ENCODE measurements at places on chromosomes 3 and 15.
A peak's percentile ranks its signal among the peaks of the same experiment; 100 is the strongest.

DNA sequence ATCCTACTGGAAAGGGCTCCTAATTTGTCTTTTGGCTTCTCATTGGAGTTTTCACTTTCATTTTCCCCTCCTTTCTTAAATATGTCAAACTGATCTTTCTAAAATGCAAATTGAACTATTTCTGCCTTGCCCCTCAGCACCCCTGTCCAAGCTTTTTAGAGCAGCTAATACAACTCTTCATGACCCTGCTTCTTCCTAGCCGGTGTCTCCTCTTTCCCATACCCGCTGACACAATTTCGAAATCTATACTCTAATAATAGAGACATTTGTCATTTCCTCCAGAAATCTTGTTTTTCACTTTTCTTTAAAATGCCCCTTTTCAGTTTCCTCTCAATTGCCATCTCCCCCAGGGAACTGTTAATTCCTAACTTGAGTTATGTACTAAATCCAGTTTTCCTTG lies 2.9 kb upstream of the EPHA3 start:
- DNase-seq = no peak

DNA sequence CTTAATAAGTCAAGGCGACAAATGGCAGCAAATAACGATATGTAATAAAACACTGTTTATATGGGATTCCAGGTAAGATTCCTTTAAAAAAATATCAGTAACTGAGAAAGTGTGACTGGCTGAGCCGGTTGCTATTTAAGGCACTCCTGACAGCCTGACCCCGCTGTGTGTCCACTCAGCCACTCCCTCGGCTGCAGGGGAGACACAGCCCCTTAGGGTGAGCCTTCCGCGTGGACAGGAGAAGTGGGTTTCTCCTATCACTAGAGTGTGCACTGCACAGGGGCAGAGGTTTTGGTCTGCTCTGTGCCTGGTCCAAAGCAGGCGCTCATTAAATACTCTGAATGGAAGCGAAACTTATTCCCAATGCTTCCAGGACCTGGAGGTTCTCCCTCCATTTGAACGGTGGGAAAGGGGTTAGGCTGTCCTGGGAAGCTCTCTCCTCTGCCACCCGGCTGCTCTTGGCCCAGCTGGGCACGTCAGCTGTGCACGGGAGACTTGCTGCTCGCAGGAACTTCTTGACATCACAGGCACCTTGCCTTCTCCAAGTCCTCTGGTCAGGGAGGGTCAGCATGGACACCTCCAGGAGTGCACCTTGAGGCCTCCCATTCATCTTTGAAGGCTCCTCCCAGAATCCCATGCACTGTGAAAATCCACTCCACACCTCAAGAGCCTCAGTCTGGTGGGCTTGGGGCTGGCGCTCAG lies 43.3 kb upstream of the SLCO2A1 start:
- no peak for DNase-seq

- no peak for DNase-seq
Measured at GRCh38 chr3:188786424-188786823, 385.3 kb upstream of the TPRG1 start.

GRCh38 chr3:41026394-41027177 lies 172.7 kb upstream of the CTNNB1 start:
- no peak for DNase-seq

- DNase-seq = peak; percentile 69
Measured at GRCh38 chr3:141876891-141877621, 613 bp downstream of the ATP1B3 start.

GRCh38 chr3:108755686-108756085 lies 1.5 kb downstream of the RETNLB start:
- DNase-seq = no peak

GRCh38 chr3:4833471-4833870 lies 145.8 kb upstream of the BHLHE40 start:
- no peak for DNase-seq

GRCh38 chr3:76479161-76479650 lies 560.7 kb upstream of the ROBO2 start:
- no peak for DNase-seq

GRCh38 chr15:92438471-92438870 lies 44.8 kb downstream of the ST8SIA2 start:
- DNase-seq = no peak

DNA sequence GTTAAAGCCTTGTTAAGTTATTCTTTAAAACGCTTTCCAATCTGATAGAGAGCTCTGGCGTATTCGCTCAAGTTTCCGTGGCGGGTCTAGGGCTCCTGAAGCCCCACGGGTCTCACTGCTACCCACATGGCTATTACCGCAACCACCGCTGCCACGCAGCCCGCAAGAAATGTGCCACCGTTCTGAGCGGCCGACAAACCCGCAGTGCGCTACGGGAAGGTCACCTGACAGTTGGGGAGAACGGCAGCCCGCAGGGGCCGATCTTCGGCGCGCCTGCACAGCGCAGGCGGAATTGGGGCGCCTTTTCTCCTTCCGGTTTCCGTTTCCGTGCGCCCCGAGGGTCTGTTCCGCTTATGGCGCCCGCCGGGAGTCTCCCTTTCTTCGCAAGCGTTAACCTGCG lies 76.6 kb upstream of the SNRPN start:
- no peak for DNase-seq

GRCh38 chr15:38300395-38300794 lies 47.8 kb downstream of the SPRED1 start:
- no peak for DNase-seq

- DNase-seq = no peak
Measured at GRCh38 chr3:179772297-179772696, 119.5 kb downstream of the USP13 start.

GRCh38 chr3:42216302-42216701 lies 49.7 kb downstream of the CCK start:
- DNase-seq = no peak

GRCh38 chr3:159263750-159264553 lies 462.1 kb downstream of the MFSD1 start:
- no peak for DNase-seq

GRCh38 chr3:149058602-149059001 lies 27.7 kb downstream of the HLTF start:
- DNase-seq = no peak

- DNase-seq = no peak
Measured at GRCh38 chr3:15360788-15361493, 28.6 kb upstream of the SH3BP5 start.

GRCh38 chr3:130604806-130605205 lies 87.8 kb downstream of the COL6A6 start:
- DNase-seq = no peak
